Progenitor cell of endocrine pancreas (in vitro differentiated cells): ENCODE measurements at places on chromosomes 5 and 9.

- no peak for DNase-seq
Measured at GRCh38 chr5:164002214-164002613, 496.8 kb downstream of the MAT2B start.

DNA sequence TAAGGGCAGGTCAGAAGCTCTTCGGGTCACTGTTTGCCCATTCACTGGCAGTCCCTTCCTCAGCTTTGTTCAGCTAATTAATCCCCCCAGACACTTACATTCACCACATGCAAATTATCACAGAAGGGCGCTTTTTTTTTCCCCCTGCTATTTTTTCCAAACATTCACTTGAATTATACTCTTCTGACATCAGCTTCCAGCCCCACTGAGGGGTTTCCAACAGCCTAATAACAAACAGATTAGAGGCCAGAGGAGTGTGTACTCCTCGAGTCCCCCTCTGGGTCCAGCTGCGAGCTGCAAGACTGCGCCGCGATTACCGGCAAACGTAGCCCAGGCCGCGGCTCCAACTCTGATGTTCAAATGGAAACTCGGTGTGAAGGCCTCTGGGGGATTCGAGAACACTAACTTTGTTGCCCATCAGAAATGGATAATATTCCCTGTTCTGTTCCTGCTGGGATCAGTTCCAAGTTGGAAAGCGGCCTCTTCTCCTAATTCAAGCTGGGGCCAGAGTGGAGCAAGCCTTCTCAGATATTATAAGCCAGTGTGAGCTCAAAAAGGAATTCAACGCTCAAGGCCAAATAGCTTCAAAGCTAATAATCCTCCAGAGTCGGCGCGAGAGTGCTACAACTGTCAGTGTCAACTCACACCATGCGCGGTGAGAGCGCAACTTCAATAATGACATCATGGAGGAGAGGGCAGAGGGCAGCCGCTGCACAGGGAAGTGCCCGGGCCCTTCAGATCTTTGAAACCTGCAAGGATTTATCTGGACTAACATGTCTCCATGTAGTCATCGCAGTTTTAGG, 560.8 kb downstream of the BNC2 start:
- no peak for DNase-seq

DNA sequence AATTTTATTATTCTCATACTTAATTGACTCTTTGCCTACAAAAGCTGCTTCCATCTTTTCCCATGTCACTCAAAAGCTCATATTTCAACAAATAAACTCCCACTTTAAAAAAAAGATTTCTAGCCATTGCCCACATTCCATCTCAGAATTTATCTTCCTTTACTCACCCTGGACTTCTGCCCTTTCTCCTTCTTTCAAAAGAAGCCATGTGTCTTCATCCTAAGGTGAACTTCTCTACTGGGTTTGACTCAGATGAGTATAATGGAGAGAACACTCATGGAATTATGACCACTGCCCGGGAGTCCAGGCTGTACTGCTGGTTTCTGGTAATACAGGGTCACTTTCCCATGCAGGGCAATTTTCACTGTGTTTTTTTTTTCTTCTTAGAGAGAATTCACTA, 548.5 kb upstream of the ZNF462 start:
- no peak for DNase-seq

DNA sequence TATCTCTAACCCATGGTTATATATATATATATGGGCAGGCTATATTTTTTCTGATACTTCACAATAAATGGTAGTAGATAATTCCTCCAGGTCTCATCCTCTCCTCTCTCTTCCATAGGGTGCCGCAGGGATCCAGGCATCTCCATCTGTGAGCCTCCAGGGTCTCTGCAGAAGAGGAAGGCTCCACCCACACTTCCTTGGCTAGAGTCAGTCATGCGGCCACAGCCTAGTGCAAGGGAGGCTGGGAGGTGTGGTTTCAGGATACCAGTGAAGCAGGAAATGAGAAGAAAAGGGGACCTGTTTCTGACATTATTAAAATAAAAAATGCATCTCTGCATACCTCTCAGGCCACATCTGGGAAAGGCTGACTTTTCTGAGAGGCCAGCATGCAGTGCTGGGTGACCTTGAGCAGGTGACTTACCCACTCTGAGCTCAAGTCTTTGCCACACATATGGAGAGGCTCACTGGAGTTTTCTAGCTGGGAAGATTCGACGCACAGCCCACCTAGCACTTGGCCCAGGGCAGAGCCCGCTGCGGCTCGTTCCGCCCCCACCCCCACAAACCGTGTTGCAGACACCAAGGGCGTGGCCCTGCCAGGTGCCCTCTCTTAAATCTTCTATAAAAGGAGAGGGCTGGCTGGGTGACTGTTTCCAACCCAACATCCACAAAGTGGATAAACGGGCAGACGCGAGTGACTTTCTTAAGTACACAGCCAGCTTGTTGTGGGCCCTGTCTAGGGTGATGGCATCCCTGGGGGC, 47.9 kb downstream of the OLFM1 start:
- no peak for DNase-seq

DNA sequence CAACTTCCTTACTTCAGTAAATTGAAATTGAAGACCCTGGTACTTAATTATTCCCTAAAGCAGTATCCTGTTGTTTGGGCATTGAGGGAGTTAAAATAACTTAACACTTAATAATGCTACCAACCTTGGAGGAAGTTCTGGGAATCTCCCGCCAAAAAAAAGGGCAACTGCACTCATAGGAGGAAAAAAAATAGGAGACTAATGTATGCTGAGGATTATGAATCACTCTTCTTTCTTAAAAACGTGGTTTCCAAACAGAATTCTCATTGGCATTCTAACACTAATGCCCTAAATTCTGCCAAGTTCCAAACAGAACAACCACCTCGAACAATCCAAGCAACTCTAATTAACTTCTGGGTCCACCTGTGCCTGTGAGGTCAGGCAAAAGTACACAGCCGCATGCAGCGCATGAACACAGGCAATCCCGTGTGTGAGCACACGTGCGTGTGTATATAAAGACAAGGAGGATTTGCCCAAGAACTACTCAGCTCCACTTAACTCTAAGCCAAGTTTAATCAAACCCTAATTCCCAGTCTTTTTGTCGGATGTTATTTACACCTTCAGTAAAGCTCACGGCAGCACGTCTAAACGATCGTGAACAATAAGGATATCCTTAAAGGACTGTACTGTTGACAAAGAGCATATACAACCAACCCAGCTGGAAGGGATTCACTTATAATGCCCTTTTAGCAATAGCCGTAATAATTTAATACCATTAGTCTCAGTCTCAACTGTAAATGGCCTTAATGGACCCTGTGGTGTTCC, 78.4 kb downstream of the EBF1 start:
- DNase-seq = no peak

DNA sequence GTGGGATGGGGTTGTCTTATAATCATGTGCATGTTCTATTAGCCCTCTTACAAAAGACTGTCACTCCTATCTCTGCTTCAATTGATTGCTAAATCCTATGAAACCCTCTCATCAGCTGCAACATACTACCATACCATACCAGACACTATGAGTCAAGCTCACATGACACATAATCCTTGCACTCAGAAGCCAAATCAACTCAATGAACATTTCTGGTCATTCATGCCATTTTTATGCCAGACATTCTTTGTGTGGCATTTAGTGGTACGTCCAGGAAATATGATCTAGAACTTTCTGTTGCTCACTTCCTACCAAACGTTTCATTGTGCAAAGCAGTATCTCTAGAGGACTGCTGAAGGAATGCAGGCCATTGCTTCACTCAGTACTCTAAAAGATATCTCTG, 159.2 kb upstream of the GNA14 start:
- no peak for DNase-seq

GRCh38 chr9:13728917-13729811, 449.7 kb upstream of the MPDZ start:
- no peak for DNase-seq

- DNase-seq = no peak
Measured at GRCh38 chr5:1546556-1546955, 22.8 kb upstream of the LPCAT1 start.

GRCh38 chr9:133701981-133702797, 36.0 kb downstream of the SARDH start:
- no peak for DNase-seq

GRCh38 chr5:143700994-143701393, 111.0 kb upstream of the HMHB1 start:
- DNase-seq = no peak

- DNase-seq = peak; percentile 37
Measured at GRCh38 chr5:168291964-168292785, 730 bp downstream of the WWC1 start.

DNA sequence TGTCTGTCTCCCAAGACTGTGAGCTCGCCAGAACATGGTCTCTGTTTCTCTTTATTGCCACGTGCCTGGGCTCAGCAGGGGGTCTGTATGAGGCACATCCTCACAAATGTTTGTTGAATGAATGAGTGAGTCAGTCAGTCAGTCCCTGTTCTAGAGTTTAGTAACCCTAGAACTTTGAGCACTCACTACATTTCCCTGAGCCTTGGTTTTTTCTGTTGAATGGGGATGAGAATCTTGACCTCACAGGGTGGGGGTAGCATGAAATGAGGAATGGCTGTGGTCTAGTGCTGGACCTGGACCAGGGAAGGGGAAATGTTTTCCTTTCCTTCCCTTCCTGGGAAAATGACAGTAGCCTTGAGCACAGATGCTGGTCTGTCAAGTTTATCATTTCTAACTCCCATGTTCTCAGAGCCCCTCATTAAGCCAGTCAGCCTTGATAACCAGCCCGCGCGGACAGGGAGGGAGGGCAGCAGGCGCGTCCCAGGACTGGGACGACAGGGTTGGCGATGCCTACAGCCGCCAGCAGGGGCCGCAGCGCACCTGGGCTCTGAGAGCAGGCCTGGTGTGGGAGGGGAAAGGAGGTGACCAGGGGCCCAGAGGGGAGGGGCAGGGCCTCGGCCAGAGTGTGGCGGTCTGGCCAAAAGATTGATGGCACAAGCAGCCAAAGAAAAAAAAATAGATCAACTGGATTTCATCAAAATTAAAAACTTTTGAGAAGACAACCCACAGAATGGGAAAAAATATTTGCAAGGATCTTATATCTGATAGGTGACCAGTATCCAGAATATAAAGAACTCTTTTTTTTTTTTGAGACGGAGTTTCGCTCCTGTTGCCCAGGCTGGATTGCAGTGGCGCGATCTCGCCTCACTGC, 24.1 kb upstream of the WNK2 start:
- peak; percentile 93 for DNase-seq

DNA sequence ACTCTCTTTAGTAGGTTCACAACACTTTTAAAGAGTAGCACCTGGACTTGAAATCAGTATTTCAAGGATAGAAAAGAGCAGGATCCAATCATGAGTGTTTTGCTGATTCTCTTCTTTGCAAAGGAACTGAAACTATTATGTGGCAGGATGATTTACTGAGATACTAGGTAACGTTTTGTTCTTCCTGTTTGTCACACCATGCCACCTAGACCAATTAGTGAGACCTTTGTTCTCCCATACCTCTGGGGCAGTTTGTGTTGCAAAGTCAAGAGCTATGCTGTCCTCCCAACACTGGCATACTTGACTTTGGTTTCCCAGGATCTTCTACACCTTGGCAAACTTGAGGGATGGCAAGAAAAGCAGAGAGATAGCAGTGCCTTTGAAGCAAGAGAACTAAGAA, 43.4 kb downstream of the PPP1R2B start:
- DNase-seq = no peak

- no peak for DNase-seq
Measured at GRCh38 chr5:20497356-20497755, 509.4 kb upstream of the CDH18 start.

GRCh38 chr5:59831326-59832010, 62.1 kb downstream of the PDE4D start:
- no peak for DNase-seq

DNA sequence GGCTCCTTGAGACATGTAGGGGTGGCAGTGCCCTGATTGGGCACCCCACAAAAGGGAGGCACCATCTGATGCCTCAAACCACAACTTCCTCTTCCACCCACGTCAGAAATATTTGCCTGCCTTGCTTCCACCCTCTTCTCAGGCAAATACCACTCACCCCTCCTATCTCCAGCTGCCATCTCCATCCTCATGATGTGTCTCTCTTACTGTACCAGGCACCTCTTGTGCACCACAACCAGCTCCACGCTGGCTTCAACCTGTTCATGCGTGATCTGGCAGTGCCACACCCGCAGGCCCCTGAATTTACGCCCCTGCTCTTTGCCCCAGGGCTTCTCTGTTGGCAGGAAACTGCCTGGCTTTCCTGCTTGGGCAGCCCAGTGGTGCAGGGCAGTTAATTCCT, 87.8 kb upstream of the HSPA9 start:
- no peak for DNase-seq

GRCh38 chr5:367358-368130, 46.0 kb downstream of the AHRR start:
- peak; percentile 6 for DNase-seq

DNA sequence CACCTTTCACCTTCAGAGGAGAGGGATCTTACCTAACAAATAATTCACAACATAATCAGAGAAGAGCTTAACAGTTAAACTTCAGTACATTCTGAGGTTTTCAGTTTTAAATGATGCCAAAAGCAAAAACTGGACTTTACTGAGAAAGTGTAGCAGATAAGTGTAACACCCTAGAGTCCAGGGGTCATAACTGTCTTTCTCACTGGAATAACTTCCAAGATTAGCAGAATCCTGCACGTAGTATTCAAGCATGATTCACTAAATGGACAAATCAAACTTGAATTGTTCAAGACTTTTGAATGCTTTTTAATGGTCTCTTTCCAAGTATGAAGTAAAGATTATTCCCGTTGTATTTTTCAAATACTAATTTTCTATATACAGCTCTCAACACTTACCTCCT, 180.1 kb upstream of the NREP start:
- no peak for DNase-seq

GRCh38 chr9:91359734-91360470, 1.8 kb downstream of the AUH start:
- no peak for DNase-seq

GRCh38 chr5:24732184-24732583, 87.4 kb upstream of the CDH10 start:
- no peak for DNase-seq

DNA sequence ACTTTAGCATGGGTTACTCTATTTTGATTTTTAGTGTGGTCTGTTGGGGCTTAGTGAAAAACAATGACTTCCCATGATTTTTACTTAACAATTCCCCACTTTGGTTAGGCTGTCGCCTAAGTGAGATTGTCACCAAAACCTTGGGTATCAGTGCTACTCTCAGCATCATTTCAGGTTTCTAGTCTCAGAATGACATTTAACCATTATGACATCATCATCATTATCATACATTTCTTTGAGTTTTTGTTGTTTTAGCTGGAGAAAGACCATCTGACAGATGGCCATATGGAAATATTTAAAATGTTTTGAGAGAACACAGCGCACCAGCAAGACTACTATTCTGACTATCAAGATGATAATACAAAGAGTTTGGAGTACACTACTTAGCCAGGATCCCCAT, 551.0 kb upstream of the PTPRD start:
- DNase-seq = no peak

DNA sequence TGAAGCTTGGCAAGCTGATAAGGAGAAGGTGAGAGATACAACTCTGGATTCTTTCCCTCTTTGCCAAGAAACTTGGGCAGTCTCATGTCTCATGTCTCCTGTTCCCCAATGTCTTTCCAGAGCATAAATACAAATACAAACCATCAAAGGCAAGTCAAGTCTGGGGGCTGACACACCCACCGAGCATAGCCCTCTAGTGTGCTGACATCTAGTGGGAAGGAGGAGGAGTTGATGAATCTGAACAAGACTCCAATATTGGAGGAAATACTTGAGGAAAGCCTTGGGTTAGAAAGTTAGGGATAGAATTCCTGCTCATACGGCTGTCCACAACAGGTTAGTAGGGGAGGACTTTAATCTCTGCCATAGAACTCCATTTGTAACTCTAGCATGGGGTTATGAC, 8.6 kb downstream of the MLANA start:
- no peak for DNase-seq

GRCh38 chr5:134398609-134399155, 13.0 kb downstream of the CDKN2AIPNL start:
- no peak for DNase-seq
